ENCODE measurements at places on chromosomes 7 and 10.

- DNase-seq, result no peak
Measured at GRCh38 chr7:158602905-158603772, 15.5 kb upstream of the PTPRN2 start.

DNA sequence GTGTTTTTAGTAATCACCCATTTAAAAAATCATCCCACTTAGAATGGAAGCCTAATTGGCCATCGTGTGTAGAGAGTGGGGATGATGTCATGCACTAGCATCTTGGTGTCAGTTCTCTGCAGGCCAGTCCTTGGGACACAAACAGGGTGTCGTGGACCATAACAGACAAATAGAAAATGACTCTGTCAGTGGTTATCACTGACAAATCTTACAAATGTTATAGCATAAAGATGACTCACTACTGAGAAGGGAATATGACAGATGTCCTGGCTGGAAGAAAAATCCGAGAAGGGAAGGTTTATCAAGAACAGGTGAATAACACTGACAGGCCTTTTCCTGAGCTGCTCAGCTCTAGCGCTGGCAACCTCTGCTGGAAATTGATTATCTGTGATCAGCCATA lies 10.6 kb downstream of the CABCOCO1 start:
- no peak for DNase-seq

- DNase-seq, result no peak
Measured at GRCh38 chr10:53508197-53508596, 735.6 kb upstream of the MBL2 start.

- DNase-seq, result no peak
Measured at GRCh38 chr10:124222988-124223710, 129.8 kb upstream of the CHST15 start.

DNA sequence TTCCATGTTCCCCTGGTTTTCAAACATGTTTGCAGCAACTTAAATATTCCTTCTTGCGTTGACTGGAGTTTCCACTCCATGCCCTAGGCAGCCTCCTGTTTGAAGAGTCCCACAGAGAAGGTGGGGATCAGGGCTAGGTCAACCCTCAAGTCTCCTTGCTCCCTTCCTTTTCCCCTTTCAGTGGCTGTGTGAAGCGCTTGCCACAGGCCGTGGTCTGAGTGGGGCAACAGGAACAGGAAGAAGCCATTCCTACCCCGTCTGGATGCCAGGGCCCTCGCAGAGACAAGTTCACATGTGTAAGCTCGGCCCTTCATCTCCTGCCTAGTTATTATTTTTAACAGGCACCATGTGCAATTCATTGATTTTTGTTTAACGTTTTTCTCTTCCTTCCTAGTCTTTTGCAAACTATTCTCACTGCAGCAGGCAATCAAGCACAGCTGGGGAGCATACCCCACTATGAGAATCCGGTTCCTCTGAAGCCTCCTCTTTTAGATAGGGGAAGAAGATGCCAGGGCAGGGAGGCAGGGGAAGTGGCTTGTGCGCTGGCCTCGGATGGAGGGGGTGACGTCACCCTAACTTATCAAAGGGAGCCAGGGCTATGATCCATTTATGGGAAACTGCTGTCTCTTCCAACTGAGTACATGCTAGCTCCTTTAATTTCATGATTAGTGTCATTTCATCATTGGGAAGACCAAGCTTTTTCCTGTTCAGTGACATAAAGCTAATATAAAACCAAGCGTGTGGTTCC lies 64.2 kb downstream of the PRLHR start:
- DNase-seq, result peak; percentile 1

DNA sequence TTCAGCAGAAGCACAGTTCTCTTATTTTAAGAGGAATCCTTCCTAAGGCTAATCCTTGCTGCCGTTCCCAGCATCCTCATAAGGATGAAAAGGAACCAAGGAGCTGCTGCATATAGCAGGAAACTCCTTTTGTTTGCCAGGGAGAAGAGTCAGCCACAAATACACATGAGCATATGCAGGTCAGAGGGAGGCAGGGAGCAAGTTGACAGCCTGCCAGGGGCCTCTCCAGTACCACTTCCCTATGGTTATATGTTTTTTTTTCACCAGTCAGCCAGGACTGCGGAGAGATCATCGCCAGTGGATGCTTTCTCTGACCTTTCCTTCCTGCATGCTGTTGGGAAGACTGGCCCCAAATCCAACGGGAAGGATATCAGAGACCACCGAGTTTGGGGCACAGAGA lies 39.8 kb downstream of the SLC35B4 start:
- DNase-seq, result no peak

GRCh38 chr10:7686351-7687171 lies 16.6 kb upstream of the ITIH2 start:
- no peak for DNase-seq

GRCh38 chr10:102604439-102604841 lies 39.8 kb upstream of the TRIM8 start:
- DNase-seq, result peak; percentile 79

DNA sequence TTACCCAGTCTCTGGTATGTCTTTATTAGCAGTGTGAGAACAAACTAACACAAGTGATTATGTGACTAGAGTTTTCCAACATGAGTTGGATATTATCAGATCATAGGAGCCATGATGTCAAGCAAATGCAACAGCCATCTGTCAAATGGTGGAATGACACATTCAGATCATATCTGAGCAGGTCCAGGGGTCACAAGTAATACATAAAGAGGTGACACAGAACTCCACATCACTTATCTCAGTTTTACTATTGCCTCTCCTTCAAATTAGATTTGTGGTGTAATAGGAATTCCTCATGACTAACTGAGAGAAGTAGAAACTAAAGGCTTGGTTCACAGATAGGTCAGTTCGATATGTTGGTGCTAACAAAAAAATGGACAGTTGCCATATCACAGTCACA lies 12.2 kb upstream of the SAMD9L start:
- DNase-seq, result no peak

GRCh38 chr10:60387531-60387930 lies 2.1 kb downstream of the ANK3 start:
- DNase-seq, result no peak

DNA sequence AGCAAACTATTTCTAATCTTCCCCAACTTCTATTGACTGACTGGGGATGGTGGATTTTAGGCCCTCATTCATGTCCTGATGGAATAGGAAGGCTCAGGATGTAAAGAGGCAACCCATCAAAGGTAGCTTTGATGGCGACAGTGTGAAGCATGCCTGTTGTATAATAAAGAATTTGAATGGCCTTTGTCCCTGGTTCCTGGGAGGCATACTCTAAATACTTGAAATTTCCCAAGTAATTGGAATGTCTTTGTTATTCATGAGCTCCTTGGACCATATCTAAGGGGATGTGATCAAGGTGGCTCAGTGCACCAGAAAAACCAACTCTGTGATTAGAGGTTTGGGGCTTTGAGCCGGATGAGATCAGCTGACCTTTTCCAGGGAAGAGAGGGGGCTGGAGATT lies 264.5 kb upstream of the NEBL start:
- DNase-seq, result no peak
